ENCODE measurements at places on chromosomes 7 and 10.

DNA sequence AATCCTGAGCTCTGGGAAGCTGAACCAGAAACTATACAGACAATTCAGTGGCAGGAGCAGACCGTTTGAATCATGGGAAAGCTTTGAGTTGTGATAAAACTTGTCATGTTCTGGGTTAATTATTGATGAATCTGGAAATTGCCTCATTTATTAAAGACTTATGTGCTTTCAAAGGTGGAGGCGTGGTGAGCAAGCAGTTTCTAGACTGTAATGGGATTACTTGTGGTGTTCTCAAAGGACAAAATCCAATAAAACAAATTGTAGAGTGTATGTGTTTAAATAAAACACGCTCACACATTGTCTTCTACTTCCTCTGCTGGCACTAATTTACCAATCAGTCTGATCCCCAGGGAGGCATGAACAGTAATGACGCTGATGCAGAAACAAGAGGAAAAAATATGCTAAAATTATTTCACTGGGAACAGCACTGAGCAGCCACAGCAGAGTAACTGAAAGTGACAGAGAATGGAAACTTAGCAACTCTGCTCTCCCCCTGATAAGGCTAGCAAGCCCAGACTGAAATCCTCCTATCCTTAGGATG lies 25.1 kb downstream of the PARD3 start:
- DNase-seq: no peak

GRCh38 chr10:3750854-3751253 lies 34.2 kb downstream of the KLF6 start:
- DNase-seq: no peak

DNA sequence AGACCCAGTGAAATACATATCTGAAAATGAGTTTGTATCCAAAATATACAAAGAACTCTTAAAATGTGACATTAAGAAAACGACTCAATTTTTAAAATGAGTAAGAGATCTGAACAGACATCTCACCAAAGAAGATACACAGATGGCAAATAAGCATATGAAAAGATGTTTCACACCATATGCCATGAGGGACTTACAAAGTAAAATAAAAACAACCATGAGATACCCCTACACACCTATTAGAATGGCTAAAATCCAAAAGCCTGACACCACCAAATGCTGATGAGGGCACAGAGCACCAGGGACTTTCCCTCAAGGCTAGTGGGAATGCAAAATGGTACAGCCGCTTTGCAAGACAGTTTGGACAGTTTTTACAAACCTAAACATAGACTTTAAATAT lies 27.9 kb downstream of the GFRA1 start:
- no peak for DNase-seq

DNA sequence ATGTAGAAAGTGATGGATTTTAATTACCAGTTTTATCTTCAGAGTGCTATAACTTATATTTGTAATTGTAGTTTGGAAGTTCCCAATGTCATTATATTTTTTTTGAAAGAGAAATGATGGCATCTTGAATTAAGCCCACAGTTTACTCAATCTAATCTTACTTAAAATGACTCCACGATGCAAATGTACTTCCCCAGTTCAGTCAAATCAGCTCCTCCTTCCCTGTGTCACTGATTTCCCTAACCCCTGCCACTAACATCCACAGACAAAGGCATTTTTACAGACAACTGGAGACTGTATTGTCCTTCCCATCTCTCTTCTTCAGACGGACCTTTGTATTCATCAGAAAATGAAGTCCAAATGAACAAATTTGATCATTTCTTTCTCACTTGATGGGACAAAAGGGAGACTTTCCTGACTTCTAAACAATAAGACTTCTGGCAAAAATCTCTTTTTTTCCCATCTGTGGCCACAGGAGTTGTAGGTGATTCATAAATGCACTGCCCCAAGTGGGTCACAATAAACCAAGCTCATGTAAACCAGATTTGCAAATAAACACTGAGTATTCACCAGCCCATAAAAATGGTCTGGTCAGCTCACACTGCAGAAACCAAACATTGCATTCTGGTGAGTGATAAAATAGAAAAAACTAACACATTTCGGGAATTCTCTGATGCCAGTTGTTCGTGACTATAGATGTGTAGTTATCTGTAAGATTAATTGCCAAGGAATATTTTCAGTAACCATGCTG lies 162.9 kb downstream of the FANK1 start:
- no peak for DNase-seq

DNA sequence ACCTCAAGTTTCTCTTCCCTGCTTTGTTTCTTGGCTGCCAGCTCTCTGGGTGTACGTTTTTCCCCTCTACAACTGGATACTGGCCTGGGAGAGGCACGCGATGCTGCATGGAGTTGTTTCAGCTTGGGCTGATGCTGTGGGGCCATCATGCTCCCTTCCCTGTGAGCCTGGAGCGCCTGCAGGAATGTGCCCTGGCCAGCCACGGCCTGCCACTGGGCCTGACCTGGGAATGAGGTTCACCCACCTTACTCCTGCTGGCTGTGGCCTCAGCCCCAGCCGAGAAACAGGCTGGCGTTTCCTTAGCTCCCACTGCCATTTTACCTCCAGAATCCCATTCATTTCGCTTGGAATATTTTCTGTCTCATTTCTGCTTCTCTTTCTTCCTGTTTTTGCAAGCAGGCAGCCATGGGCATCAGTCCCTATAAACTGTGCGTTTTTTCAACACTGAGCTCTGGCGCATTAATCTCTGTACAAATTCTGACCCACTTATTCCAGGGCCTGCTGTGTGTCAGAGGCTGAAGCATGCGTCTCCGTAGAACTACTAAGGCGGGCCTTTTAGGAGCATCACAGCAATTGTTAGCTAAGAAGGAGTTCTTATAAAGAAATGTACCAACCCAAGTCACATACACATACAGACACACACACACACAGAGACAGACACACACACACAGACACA lies 57.9 kb downstream of the GATA3 start:
- DNase-seq: no peak

GRCh38 chr10:17808971-17809841 lies at the start of gene MRC1:
TSS of gene MRC1 (plus strand) at chr10:17809348. CDS start at chr10:17809466, 118 bp downstream.
- no peak for DNase-seq

DNA sequence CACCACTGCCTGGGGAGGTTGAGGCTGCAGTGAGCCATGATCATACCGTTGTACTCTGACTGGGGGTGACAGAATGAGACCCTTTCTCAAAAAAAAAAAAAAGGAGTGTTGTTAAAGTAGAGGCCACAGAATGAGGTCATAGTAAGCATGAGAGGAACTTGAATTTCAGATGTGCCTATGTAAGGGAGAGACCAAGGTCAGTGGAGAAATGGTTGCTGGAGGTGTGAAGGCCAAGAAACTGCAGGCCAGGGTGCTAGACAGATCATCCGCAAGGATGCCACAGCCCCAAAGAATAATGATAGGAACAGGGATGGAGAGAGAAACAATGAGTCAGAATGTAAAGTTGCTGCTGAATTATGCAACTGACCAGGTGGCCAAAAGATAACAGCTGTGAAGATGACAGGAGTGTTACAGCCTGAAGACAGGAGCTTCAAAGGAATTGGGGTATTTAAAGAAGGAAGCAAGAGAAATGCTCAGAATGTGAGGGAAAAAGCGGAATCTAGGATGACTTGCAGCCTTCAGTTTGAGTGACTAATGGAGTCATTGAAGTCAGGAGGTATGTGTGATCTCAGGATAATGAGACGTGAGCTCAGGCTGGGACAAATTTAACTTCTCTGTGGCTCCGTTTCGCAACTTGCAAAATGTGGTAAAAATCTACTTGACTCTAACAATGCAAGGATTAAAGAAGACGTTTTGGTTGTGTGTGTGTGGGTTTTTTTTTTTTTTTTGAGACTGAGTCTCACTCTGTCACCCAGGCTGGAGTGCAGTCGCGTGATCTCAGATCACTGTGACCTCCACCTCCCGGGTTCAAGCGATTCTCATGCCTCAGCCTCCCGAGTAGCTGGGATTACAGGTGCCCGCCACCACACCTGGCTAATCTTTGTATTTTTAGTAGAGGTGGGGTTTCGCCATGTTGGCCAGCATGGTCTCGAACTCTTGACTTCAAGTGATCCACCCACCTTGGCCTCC lies 22.2 kb downstream of the TYW1B start:
- no peak for DNase-seq

GRCh38 chr7:43648473-43649406 lies 65.8 kb downstream of the STK17A start:
- DNase-seq: peak; percentile 73

- DNase-seq: no peak
Observed at GRCh38 chr7:133134810-133135209, 52.9 kb upstream of the CHCHD3 start.

GRCh38 chr7:53351681-53352080 lies 316.2 kb downstream of the POM121L12 start:
- DNase-seq: no peak

- no peak for DNase-seq
Observed at GRCh38 chr7:19117091-19117869, at the start of gene TWIST1. TSS of gene TWIST1 (minus strand) at chr7:19117636. CDS start at chr7:19117321, 315 bp downstream.

DNA sequence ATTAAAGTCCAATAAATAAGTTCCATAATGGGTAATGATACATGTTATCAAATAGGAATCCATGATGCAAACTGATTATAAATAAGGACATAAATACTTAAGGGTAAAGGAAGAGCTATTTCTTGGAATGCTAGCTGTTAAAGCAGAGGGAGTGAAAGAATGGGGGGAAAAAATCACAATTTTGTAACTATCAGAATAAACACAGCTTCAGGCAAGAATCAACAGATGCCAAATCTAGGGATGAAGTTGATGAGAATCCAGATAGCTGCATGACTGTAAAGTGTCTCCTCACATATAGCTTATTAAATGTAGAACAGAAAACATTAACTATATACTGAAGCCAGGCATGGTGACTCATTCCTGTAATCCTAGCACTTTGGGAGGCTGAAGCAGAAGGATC lies 4.9 kb downstream of the IPMK start:
- DNase-seq: no peak

- DNase-seq: no peak
Observed at GRCh38 chr7:2728316-2729030, 40.5 kb downstream of the AMZ1 start.

DNA sequence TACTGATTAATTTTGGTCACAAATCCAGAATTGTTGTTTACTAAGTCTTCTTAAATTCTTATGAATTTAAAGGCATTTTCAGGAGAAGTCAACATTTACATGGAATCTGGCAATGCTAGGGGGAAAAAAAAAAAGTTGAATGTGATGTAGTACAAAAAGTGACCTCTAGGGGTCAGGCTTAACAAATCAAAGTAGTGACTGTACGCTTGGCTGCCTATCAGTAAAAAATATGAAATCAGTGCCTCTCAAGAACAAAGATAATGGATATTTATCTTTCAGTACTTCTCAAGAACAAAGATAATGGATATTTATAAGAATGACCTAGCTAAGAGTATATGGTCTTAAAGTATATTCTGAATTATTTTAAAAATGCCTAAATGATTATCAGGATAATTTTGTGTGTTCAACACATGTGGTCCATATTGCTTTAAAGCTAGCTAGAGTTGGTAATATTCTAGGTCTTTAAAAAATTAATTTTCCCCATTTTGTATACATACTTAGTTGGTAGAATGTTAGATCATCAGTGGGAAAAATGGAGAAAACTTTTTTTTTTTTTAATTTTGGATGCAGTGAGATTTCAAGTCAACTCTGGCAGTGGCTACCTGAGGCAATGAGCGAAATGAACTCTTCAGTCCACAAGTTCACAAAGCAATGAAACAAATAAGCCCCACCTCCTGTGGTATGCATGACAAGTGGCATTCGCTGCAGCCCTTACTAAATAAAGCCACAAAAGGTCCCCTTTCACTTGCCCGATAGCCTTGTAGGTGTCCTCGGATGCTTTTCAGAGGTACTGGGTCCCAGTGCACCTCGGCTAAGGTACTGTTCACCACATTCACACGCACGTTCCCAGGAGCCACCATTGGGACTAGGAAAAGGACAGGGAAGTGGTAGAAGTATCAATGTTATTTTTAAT lies 51.2 kb upstream of the LAMB4 start:
- peak; percentile 61 for DNase-seq

- DNase-seq: peak; percentile 21
Observed at GRCh38 chr7:90595342-90595800, 750 bp upstream of the CDK14 start.

- no peak for DNase-seq
Observed at GRCh38 chr7:123752534-123752933, 3.7 kb upstream of the WASL start.

DNA sequence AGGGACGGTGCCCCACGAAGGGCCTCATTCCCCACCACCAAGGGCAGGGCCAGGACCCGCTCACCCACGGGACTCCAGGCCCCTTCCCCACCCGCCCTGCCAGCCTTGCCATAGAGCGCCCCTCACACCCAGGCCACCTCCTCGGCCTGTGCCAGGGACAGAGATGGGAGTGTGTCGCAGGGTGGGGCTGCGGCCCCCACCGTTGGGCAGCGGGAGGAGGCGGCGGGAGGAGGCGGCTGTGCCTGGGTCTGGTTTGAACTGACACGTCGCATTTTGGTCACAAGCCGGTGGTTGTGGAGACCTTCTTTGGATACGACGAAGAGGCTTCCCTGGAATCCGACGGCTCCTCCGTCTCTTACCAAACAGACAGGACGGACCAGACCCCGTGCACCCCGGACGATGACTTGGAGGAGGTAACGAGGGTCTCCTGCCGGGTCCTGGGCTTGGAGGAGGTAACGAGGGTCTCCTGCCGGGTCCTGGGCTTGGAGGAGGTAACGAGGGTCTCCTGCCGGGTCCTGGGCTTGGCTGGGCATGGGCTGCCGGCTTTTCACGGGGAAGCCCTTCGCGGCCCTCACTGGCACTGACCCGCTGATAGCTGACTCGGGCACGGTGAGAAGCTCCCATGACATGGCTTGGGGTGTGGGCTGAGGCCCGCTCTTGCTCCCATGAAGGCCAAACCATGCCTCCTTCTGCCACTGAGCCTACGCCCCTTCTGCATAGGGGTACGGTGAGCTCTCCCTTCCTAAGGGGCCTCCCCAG lies 46.4 kb upstream of the DPYSL4 start:
- DNase-seq: no peak

GRCh38 chr10:103786020-103786419 lies 69.4 kb downstream of the SH3PXD2A start:
- no peak for DNase-seq

- peak; percentile 58 for DNase-seq
Observed at GRCh38 chr10:119206603-119207365, 587 bp upstream of the GRK5 start.

GRCh38 chr10:100571084-100571856 lies 35.5 kb downstream of the HIF1AN start:
- no peak for DNase-seq

DNA sequence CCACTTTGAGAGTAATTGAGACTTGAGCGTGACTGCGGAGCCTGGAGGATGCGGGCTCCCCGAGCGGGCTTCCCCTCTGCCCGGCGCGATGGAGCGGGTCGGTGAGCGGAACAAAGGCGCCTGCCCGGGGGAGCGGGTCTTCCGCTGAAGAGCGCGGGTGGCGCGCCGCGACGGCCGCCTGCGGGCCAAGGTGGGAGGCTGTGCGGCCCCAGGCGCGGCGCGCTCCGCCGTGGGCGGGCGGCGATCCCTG lies at the start of gene GALNT17:
Gene GALNT17, plus strand, starts transcription at position 18 of the 250 bp plus-strand sequence.
- no peak for DNase-seq

DNA sequence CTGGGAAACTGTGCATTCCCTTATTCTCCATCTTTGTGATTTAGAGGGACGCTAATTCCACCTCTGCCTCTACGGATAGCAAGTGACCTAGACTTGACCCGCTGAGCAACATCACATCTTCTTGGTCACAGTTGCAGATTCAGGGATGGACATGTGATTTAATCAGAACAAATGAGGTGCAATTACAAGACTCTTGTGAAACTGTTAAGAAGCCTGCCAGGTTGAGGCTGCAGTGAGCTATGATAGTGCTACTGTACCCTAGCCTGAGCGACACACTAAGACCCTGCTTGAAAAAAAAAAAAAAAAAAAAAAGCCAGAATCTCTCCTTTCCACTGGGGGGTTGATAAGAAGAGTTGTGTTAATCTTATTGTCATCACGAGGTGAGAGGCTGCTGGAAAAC lies 14.4 kb downstream of the MPLKIP start:
- no peak for DNase-seq

- DNase-seq: no peak
Observed at GRCh38 chr10:33889371-33889770, 554.9 kb upstream of the NRP1 start.
